ENCODE measurements at places on chromosomes 2 and 18. TPM values are rescaled to one million over a fixed set of nuclear protein-coding genes. Genes with fewer than 3 reads are reported as not detected.

PSME4 gene
- 70.0 TPM for total RNA-seq

- H3K36me3 ChIP-seq: no peaks in the 10 kb centered on the region
- H3K27me3 ChIP-seq: no peaks in the 10 kb centered on the region
- no peak overlapping the region for H3K27ac ChIP-seq
- no peaks in the 10 kb centered on the region for H3K4me1 ChIP-seq
- H3K4me3 ChIP-seq: no peak overlapping the region
These were observed 1081.7 kb upstream of the FANCL start for GRCh38 chr2:59322870-59323269.

- DNase-seq: peak; percentile 80
- H3K36me3 ChIP-seq: no peaks in the 10 kb centered on the region
- H3K27me3 ChIP-seq: peaks cover 98% of the 10 kb centered on the region
- peaks cover 51% of the 10 kb centered on the region for H3K4me1 ChIP-seq
These were observed 455 bp upstream of the DLX1 start for GRCh38 chr2:172084645-172085459.

DNA sequence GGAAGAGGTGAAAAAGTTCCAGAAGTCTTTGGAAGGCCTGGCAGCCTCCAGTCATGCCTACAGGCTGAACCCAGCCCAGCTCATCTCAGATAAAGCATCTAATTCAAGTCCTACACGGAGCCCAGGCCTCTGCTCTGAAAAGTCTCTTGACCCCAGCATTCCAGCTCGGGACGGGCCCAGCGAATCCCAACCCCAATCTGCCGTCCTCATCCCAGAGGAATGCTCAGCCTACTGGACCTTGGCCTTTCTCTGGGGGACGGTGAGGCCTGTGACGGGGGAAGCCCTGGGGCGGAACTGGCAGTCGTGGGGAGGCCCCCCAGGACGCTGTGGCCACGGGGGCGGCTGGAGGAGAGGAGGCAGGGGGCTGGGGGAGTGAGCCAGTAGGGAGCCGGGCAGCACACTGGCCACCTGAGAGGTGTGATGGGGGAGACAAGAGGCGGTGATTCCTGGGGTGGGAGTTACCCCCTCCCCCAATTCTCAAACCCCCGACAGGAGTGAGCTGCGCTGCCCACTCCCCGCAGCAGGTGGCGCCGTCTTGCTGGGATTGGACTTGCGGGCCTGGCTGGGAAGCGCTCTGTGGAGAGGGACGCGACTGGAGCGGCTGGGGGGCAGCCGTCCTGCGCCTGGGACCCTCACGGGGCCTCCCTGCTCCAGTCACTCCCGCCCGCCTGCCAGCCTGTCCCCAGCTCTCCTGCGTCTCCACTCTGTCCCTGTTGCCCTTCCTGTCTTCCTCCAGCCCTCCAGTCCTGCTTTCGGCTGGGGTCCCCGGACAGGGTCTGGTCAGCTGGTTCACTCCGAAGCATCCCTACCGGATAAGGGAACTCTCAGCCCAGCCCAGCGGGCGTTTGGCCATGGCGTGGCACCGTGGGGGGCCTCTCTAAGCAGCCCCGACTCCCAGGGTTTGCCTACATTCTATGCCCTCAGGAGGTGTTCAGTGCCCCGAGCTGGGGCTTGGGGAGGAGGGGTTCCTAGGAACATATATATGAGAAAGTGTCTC is 182.6 kb upstream of the HAAO start:
- no peak overlapping the region for H3K4me3 ChIP-seq
- H3K36me3 ChIP-seq: no peaks in the 10 kb centered on the region
- no peaks in the 10 kb centered on the region for H3K27me3 ChIP-seq
- DNase-seq: peak; percentile 53
- peaks cover 14% of the 10 kb centered on the region for H3K4me1 ChIP-seq

SLC8A1 gene
- total RNA-seq: 1.1 TPM

DNA sequence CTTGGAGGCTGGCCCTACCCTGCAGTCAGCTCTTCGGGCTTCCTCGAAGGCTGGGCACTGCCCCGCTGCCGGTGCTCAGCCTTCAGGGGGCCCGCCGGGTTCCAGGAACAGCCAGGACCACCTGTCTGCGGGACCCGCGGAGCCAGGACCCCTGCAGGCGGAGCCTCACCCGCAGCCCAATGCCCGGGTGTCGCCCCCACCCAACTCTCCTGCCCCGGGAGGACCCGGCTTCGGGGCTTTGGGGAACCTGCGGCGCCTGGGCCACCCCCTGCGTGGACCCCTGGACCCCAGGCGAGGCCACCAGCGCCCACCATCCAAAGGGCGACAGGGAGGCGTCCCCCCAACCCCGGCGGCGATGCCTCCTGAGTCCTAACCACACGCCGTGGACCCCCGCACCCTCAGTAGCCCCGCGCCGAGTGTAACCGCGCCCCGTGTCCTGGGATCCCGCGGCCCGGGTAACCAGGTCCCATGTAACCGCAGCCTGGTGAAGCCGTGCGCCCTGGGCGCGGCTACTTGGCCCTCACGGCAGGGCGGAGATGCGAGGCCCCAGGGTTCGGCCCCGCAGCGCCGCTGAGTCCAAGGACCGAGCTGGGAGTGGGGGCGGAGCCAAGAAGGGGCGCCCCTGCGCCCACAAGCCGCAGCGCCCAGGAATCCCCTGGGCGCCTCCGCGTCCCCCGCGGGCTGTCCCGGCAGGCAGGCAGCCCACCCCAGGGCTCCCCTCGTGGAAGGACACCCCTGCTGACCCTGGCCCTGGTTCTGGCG is 11.0 kb upstream of the UBE2F start:
- no peak for DNase-seq
- H3K27me3 ChIP-seq: peaks cover 29% of the 10 kb centered on the region
- H3K4me3 ChIP-seq: no peak overlapping the region
- H3K36me3 ChIP-seq: no peaks in the 10 kb centered on the region
- H3K27ac ChIP-seq: no peak overlapping the region
- no peaks in the 10 kb centered on the region for H3K4me1 ChIP-seq

DNA sequence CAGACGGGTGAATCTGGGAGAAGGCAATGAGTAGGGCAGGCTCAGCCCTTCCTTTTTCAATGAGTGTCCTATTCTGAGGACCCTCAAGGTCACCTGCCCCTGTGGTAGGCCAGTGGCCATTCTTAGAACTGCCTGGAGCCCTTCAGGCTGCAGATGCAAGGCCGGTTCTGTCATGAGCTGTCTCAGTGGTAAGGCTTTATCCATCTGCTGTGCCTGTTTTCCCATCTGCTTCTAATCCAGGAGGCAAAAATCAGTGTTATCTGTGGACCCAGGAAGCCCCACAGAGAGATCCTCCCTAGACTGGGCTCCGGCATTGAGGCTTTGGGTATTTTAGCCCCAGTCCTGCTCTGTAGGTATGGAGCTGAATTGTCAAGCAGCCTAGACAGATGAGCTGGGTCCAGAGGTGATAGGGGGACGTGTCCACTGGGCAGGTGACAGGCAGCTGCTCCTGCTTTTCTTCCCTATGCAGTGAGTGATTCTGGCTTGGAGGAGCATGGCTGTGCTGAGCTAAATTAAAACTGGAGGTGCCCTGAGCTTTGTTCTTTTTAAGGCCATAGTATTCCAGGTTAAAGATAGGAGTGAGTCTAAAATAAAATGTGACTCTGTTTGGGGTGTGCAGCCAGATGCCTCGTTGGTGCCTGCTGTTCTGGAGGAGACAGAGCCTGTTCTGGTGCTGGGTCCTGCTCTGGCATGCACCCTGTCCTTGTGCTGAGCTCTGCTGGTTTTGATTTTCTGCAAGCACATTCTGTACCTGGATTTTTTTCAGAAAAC is 92.5 kb downstream of the FHOD3 start:
- H3K27me3 ChIP-seq: no peaks in the 10 kb centered on the region
- H3K4me1 ChIP-seq: no peaks in the 10 kb centered on the region
- no peak overlapping the region for H3K27ac ChIP-seq
- H3K4me3 ChIP-seq: no peak overlapping the region

- peaks cover 49% of the 10 kb centered on the region for H3K4me1 ChIP-seq
- H3K27ac ChIP-seq: peak overlapping the region; percentile 56
- H3K4me3 ChIP-seq: no peak overlapping the region
- H3K27me3 ChIP-seq: no peaks in the 10 kb centered on the region
These were observed 5.6 kb upstream of the WDFY1 start for GRCh38 chr2:223950448-223951347.

RESP18 gene
- not detected for total RNA-seq

REG3G gene
- total RNA-seq: not detected

DNA sequence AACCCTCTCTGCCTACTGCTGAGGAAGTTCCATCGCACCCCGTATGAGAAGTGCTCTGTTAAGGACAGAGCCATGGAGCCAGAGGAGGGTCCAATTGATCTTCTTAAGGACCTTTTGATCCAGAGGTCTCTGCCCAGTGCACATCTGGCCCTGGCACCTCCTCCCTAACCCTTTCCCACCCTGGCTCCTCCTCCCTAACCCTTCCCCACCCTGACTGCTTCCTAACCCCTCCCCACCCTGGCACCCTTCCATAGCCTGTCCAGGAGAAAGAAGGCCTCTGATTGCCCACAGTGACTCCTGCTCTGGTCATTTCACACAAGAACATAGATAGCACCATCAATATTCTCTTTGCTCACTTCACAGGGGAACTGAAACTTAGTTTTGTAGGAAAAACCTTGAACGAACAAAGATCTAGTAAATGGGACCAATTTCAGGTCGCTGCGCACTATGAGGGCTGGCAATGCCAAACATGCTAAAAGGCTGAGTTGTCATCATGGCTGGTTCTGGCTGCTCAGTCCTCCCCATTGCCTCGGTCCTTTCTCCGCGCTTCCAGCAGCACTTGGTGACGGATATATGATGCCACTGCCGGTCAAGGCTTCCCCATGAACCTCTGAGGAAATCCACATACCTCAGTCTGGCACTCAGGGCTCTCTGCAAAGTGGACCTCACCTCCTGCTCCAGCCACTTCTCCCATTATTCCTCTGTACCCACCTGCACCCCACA is 49.2 kb downstream of the PKDCC start:
- H3K27ac ChIP-seq: no peak overlapping the region
- H3K4me1 ChIP-seq: peaks cover 34% of the 10 kb centered on the region
- DNase-seq: peak; percentile 25
- H3K27me3 ChIP-seq: peaks cover 13% of the 10 kb centered on the region

DNA sequence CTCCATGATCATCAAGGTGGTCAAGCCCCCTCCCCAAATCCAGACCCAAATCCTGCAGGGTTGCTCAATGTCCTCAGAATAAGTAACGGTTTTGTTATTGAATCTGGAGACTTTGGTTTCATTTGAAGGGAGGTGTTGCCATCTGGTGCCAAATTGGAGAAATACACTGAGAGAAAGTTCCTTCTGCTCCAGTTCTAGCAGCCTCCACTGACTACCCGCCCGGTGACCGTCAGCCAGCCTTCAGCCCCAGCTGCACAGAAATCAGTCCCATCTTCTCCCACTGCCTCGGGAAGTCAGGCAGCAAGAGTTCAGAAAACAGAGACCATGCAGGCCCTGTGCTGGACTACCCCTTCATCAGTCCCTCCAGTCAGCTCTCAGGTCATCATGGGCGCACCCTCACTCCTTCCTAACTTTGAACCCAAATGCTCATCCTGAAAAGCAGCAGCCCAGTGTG is 38.7 kb downstream of the PKDCC start:
- DNase-seq: peak; percentile 60
- no peak overlapping the region for H3K27ac ChIP-seq
- H3K4me1 ChIP-seq: peaks cover 10% of the 10 kb centered on the region
- H3K36me3 ChIP-seq: no peaks in the 10 kb centered on the region
- H3K4me3 ChIP-seq: no peak overlapping the region

DNA sequence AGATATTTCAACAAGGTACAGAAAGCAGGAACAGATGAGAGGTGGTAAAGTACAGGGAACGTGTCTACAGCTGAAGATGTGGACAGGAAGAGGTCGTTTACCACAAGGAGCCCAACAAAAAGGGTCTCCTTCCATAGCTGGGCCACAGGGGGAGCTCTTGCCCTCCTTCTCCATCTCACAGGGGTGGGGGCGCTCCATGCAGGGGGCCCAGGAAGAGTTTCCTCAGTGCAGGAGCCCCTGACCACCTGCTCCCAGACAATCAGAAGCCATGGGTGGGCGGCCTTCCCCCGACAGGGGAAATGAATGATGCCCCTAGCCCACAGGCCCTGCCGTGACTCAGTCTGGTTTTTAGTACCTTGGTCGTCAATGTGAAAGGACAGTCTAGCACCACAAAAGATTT is 163.6 kb upstream of the ZNF516 start:
- peak; percentile 60 for DNase-seq
- peaks cover 21% of the 10 kb centered on the region for H3K4me1 ChIP-seq
- no peaks in the 10 kb centered on the region for H3K36me3 ChIP-seq

DNA sequence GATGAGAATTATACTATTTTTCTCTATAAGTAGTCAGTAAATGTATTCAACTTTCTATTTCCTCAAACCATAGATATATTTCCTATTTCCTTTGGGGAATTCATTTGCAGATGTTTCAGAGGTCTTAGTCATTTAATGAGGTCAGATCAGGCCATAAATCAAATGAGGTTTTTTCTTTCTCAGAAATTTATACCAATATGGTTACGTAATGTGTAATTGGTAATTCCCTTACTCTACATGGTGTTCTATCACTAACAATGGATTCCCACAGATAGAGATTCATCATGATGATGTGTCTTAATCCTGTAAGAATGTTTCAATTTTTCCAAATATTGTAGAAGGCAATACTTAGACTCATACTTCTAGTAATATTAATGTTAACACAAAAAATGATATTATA is 108.0 kb downstream of the DPP4 start:
- no peaks in the 10 kb centered on the region for H3K27me3 ChIP-seq
- H3K27ac ChIP-seq: peak overlapping the region; percentile 59
- no peak for DNase-seq
- H3K4me3 ChIP-seq: no peak overlapping the region
- peaks cover 50% of the 10 kb centered on the region for H3K4me1 ChIP-seq

AMER3 gene
- total RNA-seq: not detected

DNA sequence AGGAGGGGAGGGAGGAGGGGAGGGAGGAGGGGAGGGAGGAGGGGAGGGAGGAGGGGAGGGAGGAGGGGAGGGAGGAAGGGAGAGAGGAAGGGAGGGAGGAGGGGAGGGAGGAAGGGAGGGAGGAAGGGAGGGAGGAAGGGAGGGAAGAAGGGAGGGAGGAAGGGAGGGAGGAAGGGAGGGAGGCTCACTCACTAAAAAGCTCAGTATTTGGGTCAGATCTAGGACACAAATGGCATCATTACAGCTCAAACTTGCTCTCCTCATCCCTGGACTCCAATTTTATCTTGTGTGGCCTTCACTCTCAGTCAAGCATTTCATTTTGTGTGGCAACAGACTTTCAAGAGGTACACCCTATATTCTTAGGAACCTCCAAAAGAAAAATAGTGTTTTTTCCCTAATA is 435.4 kb downstream of the IRS1 start:
- no peak overlapping the region for H3K27ac ChIP-seq
- peaks cover 3% of the 10 kb centered on the region for H3K27me3 ChIP-seq
- H3K4me3 ChIP-seq: no peak overlapping the region
- H3K4me1 ChIP-seq: no peaks in the 10 kb centered on the region
- no peak for DNase-seq

GRCh38 chr2:108542071-108542470 is 7.8 kb downstream of the LIMS1 start:
- H3K4me1 ChIP-seq: peaks cover 19% of the 10 kb centered on the region
- H3K4me3 ChIP-seq: no peak overlapping the region
- peaks cover 27% of the 10 kb centered on the region for H3K36me3 ChIP-seq
- no peak for DNase-seq
- H3K27ac ChIP-seq: no peak overlapping the region
- no peaks in the 10 kb centered on the region for H3K27me3 ChIP-seq

- H3K27me3 ChIP-seq: no peaks in the 10 kb centered on the region
- H3K4me3 ChIP-seq: no peak overlapping the region
- H3K27ac ChIP-seq: no peak overlapping the region
- peaks cover 14% of the 10 kb centered on the region for H3K4me1 ChIP-seq
- no peak for DNase-seq
These were observed 210.3 kb upstream of the FOSL2 start for GRCh38 chr2:28182348-28182747.

All from activated CD8-positive, alpha-beta memory T cell treated with anti-CD3 and anti-CD28 coated beads, Interleukin-2, amount 10 ng/mL, durations not matched to agents 7 days and 5 days (primary cell).